CD4-positive, alpha-beta T cell (primary cell): ENCODE measurements at places on chromosomes 1 and 21. TPM values are rescaled to one million over a fixed set of nuclear protein-coding genes. Genes with fewer than 3 reads are reported as not detected.

DNA sequence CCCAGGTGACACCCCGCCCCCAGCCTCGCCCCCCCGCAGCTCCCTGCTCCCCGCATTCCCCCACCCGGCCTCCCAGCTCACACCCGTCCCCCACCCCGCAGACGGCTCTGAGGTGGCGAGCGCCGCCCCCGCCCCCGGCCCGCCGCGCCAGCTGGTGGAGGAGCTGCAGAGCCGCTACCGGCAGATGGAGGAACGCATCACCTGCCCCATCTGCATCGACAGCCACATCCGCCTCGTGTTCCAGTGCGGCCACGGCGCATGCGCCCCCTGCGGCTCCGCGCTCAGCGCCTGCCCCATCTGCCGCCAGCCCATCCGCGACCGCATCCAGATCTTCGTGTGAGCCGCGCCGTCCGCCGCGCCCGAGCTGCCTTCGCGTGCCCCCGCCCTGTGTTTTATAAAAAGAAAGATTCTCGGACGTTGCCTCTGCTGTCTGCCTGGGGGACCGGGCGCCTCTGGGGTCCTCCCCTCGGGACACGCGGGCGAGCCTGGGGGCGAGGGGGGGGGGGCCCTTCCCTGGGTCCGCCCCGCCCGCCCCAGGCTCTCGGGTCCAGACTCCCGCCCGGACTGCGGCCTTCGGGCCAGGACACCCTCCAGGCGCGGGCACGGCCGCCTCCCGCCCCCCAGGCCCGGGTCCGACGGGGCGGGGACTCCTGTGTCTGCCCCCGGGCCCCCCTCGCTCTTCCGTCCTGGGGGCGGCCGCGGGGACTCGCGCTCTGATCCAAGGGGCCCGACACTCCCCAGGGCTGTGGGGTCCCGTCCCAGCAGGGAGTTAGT is 1.6 kb upstream of the MMP23B start:
- H3K4me1 ChIP-seq = peaks cover 36% of the 10 kb centered on the region
- no peaks in the 10 kb centered on the region for H3K27me3 ChIP-seq
- H3K27ac ChIP-seq = no peak overlapping the region

DNA sequence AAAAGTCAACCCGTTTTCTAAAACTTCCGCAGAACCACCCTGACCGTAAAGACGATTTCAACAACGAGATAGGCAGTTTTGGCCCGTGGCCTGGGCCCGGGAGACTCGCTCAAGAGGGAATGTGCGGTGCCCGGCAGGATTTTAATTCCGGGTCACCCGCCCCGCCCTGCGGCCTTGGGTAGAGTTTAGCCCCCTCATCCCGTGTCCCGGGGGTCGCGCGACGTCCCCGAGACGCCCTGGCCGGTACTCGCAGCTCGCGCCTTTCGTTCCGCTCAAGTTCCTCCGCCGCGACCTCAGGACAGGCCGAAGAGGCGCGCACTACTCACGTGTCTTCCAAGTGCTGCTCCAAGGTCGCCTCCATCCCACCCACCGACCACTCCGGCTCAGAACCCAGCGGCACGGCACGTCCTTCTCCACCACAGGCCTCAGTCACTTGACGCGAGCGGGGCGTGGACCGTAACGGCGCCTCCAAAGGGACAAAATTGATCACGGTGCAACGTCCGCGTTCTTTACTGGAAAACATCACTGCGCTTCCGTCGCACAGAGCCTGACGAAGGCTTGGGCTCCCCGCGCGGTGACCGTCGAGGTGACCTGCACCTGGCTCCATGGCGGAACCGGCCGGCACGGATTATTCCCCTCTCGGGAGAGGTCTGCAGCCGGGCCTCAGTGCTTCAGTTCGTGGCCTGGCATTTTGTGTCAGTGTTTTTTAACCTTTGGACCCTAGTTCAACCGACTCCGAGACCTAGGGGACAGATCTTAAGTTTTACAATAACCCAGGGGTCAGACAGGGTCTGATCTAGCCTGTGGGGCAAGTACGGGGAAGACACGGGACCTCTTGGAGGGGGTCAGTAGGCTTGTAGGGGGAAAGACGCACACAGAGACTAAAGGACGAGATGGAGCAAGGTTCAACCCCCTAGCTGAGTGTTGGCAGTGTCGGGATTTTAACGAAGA is at the start of gene LAMTOR5:
LAMTOR5 (minus strand) TSS at position 435 of the 951 bp plus-strand sequence; CDS start at position 361, 74 bp downstream.
- H3K4me3 ChIP-seq = peak within 1 kb of the TSS; percentile 90
- peak; percentile 89 for DNase-seq
- peaks cover 26% of the 10 kb centered on the region for H3K4me1 ChIP-seq
- H3K36me3 ChIP-seq = peaks cover 26% of the 10 kb centered on the region

GRCh38 chr1:222234351-222234750 is 313.6 kb downstream of the HHIPL2 start:
- H3K4me1 ChIP-seq = no peaks in the 10 kb centered on the region
- H3K4me3 ChIP-seq = no peak overlapping the region
- no peak overlapping the region for H3K27ac ChIP-seq
- no peak for DNase-seq
- H3K27me3 ChIP-seq = no peaks in the 10 kb centered on the region

The AGBL4 gene
- not detected for total RNA-seq

DNA sequence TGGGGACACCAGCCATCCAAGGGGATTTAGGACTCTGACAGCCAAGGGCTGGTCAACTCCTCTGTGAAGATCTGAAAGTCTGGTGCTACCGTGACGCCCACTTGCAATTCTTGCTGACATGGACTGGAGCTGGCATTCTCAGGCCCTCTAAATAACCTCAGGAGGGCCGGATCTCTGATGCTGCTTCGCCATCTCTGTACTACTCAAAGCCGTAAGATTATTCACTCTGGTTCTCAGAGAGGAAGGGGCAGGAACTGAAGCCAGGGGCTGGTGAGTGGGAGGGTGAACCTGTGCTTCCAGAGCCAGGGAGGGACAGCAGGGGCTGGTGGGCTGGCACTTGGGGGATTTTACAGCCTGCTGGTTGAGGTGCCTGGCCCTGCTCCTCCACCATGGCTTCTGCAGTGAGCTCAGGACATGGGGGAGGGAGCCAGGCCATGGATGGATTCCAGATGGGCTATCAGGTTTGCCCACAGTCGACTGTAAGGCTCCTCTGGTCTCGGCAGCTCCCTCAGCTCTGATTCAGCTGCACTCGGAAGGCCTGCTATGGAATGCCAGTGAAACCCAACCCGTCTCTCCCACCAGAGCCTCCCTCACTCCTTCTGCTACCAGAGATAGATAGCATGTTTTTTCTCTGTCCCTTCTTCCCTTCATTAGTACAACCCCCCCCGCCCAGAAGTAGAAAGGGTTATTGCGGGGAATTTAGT is 84.5 kb downstream of the PLXNA2 start:
- no peak for DNase-seq
- H3K4me1 ChIP-seq = no peaks in the 10 kb centered on the region
- no peak overlapping the region for H3K4me3 ChIP-seq
- no peak overlapping the region for H3K27ac ChIP-seq
- H3K36me3 ChIP-seq = no peaks in the 10 kb centered on the region

- no peak for DNase-seq
- no peaks in the 10 kb centered on the region for H3K4me1 ChIP-seq
These were observed 50.1 kb downstream of the BRWD1 start for GRCh38 chr21:39263372-39263771.

GRCh38 chr1:79499541-79499940 is 493.0 kb upstream of the ADGRL4 start:
- no peak overlapping the region for H3K27ac ChIP-seq
- H3K36me3 ChIP-seq = no peaks in the 10 kb centered on the region
- H3K27me3 ChIP-seq = no peaks in the 10 kb centered on the region
- no peaks in the 10 kb centered on the region for H3K4me1 ChIP-seq

DNA sequence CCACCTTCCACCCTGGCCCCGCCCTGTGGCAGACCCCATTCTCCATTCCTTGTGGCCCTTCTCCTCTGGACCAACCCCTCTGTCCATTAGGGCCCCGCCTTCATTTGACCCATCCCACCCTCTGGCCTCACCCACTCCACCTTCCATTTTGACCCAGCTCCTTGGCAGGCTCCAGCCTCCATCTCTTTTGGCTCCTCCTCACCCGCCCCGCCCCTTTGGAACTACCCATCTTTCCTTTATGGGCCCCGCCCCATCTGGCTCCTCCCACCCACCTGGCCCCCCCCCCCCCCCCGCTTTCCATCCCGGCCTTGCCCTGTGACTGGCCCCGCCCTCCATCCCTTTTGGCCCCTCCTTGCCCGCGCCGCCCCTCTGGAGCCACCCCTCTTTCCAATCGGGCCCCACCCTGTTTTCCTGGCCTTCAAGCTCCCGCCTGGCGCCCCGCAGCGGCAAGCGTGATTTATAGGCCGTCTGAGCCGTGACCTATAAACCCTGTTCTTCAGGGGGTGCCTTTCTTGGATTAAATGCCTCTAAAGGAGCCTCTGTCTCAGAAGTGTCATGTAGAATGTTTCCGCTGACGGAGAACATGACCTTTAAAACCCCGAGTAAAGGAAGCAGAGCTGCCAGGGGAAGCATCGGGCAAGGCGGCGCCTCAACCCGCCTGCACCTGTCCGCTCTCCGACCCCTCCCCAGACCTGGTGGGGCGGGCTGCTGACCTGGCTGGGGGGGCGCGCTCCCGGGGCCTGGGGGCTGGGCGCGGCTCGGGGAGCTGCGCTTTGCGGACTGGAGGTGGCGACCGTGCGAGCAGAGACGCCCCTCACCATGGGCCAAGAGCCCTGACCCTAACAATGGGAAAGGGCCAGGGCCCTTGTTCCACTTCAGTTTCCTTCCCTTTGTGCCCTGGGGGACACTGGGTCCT is 178.0 kb downstream of the CAMTA1 start:
- peaks cover 22% of the 10 kb centered on the region for H3K4me1 ChIP-seq
- H3K36me3 ChIP-seq = no peaks in the 10 kb centered on the region
- H3K27me3 ChIP-seq = peaks cover 25% of the 10 kb centered on the region
- H3K27ac ChIP-seq = no peak overlapping the region
- peak overlapping the region; percentile 19 for H3K4me3 ChIP-seq

- H3K36me3 ChIP-seq = no peaks in the 10 kb centered on the region
- H3K4me1 ChIP-seq = peaks cover 6% of the 10 kb centered on the region
- no peak overlapping the region for H3K4me3 ChIP-seq
- H3K27ac ChIP-seq = no peak overlapping the region
- DNase-seq = no peak
These were observed 34.4 kb downstream of the PHC2 start for GRCh38 chr1:33396188-33397124.

- H3K27me3 ChIP-seq = no peaks in the 10 kb centered on the region
- H3K4me1 ChIP-seq = no peaks in the 10 kb centered on the region
- DNase-seq = no peak
- no peak overlapping the region for H3K27ac ChIP-seq
- H3K36me3 ChIP-seq = no peaks in the 10 kb centered on the region
- H3K4me3 ChIP-seq = no peak overlapping the region
These were observed 34.6 kb upstream of the LHX8 start for GRCh38 chr1:75099581-75099980.

The RGS13 gene
- 0.30 TPM for total RNA-seq

The MAP3K21 gene
- 0.95 TPM for total RNA-seq

The CELA3A gene
- total RNA-seq = not detected

The MX2 gene
- 87.1 TPM for total RNA-seq

The ERO1B gene
- total RNA-seq = 16.5 TPM

DNA sequence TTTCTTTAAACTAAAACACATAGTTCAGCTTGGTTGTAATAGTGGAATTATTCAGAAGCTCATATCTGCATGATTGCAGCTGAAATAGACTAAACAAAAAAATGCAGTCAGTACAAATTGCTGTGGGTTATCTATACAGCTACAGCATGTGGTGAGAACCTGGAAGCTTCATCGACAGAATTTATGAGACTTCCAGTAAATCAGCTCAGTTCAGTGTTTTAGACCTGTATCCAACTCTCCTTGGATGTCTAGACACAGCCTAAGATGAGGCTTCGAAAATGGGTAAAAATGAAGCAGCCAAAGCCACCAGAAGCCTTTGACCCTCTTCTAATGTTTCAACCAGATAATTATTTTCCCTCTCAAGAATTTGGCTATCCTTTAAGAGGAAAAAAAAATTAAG is 127.1 kb upstream of the C1orf105 start:
- DNase-seq = no peak
- H3K27me3 ChIP-seq = no peaks in the 10 kb centered on the region
- H3K4me1 ChIP-seq = no peaks in the 10 kb centered on the region
- H3K4me3 ChIP-seq = no peak overlapping the region
- H3K27ac ChIP-seq = no peak overlapping the region
- no peaks in the 10 kb centered on the region for H3K36me3 ChIP-seq

DNA sequence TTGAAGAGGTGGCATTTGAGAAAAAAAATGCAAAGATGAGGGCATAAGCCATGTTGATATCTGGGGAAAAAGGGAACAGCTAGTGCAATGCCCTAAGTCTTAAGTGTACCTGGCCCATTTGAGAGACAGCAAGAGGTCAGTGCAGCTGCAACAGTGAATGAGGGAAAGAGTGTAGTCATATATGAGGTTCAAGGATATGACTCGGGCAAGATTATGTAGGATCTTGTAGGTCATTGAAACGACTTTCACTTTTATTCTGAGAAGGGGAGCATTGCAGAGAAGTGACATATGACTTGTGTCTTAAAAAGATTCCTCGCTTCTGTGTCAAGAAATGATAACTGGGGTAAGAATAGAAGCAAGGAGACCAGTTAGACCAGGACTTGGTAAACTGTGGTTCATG is 31.0 kb downstream of the NTMT2 start:
- no peak overlapping the region for H3K4me3 ChIP-seq
- no peak for DNase-seq
- H3K4me1 ChIP-seq = no peaks in the 10 kb centered on the region
- no peaks in the 10 kb centered on the region for H3K27me3 ChIP-seq

The ATAD3C gene
- total RNA-seq = 0.28 TPM

DNA sequence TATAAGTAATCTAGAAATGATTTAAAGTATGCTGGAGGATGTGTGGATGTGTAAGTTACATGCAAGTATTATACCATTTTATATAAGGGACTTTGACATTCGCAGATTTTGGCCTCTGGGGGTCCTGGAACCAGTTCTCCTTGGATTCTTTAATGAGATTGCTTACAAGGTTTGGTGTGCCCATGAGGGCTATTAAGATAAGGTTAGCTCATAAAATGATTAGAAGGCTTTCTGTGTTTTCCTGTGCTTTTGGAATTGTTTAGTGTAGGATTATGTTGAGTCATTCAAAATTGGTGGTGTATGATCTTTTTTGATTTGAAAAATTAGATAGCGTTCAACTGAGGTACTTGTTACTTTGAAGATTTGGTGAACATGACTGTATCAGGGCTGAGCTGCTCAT is 5.6 kb downstream of the USP25 start:
- no peak for DNase-seq
- H3K4me1 ChIP-seq = peaks cover 30% of the 10 kb centered on the region
- no peaks in the 10 kb centered on the region for H3K27me3 ChIP-seq
- no peaks in the 10 kb centered on the region for H3K36me3 ChIP-seq
- peak overlapping the region; percentile 27 for H3K27ac ChIP-seq

The PADI2 gene
- total RNA-seq = 0.25 TPM

DNA sequence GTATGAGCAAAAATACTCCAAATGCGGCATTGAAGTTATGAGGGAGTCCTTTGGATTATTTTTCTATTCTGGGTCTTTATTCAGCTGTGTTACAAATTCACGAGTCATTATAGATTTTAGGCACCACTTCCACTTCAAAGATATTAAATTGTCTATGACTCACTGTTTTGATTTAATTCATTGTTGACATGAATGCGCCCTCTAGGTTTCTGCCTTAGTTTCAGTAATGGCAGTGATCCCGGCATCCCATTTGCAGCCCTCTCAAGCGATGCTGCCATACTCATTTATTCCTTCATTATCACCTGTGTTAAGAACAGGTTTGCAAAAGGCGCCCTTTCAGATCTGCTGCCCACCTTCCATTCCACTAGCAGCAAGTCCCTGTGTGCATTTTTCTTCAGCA is 14.0 kb downstream of the RSPO1 start:
- no peaks in the 10 kb centered on the region for H3K4me1 ChIP-seq
- H3K27me3 ChIP-seq = peaks cover 37% of the 10 kb centered on the region

GRCh38 chr1:93080179-93080823 is 1.2 kb downstream of the MTF2 start:
- H3K27me3 ChIP-seq = no peaks in the 10 kb centered on the region
- peaks cover 7% of the 10 kb centered on the region for H3K36me3 ChIP-seq
- peak overlapping the region; percentile 82 for H3K27ac ChIP-seq

GRCh38 chr21:36572039-36572438 is 92.1 kb upstream of the CLDN14 start:
- H3K36me3 ChIP-seq = no peaks in the 10 kb centered on the region
- no peak overlapping the region for H3K27ac ChIP-seq
- peaks cover 3% of the 10 kb centered on the region for H3K27me3 ChIP-seq
- H3K4me1 ChIP-seq = no peaks in the 10 kb centered on the region
